ENCODE measurements at places on chromosomes 6 and 20.

DNA sequence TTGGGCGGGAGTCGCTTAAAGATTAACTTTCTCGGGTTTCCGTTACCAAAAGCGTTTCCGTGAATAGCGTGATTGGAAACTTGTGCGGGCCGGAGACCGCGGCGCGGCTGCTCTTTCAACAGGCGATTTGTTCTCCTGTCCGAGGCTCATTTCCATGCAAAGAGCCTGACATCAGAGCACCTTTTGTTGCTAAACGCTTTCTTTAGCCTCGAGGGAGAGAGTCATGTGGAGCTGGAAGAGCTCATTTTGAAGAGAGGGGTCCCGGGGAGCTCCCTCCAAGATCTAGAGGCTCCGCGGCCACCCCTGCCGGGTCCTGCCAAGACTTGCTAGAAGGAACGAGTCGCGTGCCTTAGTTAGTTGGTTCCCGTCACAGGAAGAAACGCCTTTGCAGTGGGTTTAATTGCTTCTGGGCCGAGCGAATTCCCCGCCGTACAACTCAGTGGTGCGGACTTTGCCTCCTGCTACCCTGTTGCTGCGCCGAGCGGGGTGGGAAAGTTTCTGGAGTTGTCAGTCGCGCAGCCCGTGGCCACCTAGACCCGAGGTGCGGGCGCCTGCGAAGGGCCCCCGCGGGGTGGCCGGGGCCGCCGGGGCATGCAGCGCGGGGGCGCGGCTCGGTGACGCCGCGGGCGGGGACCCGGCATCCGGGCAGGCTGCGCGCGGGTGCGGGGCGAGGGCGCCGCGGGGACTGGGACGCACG is at the start of gene SASH1:
Gene SASH1 (plus strand): TSS at position 489 of the 697 bp plus-strand sequence. CDS start 230 bp downstream, outside the sequence.
- peak; percentile 97 for DNase-seq

- DNase-seq: peak; percentile 60
Observed at GRCh38 chr6:30885999-30886896, 1.9 kb downstream of the DDR1 start.

DNA sequence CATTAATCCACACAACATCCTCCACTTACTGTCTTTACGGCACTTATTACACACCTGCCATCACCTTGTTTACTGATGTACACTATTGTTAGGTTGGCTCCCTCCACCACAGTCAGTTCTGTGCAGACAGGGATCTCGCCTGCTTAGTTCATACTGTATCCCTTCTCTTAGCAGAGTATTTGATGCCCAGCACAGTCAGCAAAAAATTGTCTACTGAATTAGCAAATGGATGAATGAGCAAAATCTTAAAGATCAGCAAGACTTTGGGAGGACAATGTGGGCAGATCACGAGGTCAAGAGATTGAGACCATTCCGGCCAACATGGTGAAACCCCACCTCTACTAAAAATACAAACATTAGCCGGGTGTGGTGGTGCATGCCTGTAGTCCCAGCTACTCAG is 109.8 kb upstream of the ATXN1 start:
- DNase-seq: no peak

DNA sequence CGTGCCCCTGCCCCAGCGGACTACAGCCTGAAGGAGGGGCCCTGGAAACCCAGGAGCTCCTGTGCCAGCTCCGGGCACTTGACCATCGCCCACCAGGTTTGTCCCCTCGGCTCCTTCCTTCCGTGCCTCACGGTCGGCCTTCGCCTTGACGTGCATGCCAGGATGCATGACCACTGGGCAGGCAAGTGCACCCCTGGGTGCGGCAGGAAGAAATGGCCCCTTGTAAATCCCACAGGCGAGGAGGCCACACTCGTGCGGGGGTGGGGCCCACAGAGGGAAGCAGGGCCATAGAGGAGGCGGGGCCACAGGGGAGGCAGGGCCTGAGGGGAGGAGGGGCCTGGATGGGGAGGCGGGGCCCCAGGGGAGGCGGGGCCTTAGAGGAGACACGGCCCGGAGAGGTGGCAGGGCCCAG is 81.7 kb downstream of the YTHDF1 start:
- no peak for DNase-seq

- DNase-seq: no peak
Observed at GRCh38 chr6:147149092-147149491, 55.1 kb upstream of the STXBP5 start.

DNA sequence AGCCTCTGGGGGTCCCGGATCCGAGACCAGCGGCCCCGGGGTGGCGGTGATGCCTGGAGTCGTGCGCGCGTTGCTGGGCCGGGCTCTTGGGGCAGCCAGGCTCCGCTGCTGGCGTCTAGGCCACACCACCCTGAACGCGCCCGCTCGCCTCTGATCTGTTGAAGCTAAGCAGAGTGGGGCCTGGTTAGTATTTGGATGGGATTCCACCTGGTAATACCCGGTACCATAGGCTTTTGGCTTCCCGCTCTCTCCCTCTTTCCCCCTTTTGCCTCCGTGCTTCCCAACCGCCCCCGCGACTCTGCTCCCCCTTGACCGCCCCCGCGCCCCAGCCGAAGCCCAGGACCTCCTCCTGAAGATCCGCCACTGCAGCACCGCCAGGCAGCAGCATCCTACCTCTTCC is 1383.5 kb upstream of the DEFB115 start:
- no peak for DNase-seq

DNA sequence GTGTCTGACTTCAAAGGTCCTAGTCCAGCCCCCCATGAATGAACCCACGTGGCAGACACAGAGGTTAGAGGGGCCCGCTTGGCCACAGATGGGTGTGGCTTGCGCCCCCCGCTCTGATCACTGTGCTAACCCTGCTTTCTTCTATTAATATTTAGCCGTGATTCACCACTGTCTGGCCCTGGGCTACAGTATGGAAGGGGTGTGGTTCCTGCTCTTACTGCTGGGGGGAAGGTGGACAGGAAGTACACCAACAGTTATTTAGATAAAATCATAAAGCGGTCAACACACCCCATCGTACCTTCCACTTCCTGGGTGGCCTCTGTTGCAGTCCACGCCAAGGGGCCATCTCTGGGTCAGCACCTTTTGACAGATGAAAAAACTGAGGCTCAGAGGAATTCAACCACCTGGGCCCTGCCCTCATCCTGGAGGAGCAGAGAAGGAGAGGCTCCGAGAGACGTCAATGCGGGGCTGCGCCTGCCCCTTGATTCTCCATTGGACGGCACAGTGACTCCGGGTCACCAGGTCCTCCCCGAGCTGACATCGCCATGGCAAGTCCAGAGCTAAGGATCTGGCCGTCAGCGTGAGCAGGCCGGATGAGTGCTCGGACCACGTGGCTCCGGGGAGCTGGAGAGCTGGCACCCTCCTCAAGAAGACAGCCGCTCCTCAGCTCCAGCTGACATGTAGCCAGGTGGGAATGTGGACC is 206.3 kb downstream of the PREX1 start:
- DNase-seq: no peak

DNA sequence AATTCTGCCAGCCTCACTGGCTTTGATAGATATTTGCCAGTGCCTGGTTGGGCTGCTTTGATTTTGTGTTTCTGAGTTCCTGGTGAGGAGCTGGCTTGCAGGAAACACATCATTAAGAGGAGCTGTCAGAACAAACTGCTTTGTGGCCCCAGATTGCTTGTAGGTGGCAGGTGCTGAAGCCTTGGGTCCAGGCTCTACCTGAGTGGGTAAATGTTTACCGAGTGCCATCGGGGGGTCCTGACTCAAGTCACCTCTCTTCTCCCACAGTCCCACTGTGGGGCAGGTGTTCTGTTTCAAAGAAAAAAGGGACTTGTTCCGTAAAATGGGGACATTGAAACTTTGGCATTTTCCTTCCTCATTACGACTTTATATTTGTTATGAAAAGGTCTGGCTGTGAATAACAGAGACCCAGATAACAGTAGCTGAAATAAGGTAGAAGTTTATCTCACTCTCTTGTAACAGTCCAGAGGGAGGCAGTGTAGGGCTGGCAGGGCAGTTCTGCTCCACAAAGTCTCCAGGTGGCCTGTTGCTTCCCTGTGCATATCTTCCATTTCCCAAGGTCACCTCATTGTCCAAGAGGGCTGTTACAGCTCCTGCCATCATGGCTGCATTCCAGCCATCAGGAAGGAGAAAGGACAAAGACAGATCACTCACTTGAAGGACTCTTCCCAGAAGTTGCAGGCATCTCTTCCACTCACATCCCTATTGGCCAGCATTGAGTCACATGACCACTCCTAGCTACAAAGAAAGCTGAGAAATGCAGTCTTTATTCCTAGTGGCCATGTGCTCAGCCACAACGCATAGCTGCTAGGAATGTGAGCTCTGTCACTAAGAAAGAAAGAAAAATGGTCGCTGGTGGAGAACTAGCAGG is 149.9 kb upstream of the KCNG1 start:
- no peak for DNase-seq

- peak; percentile 74 for DNase-seq
Observed at GRCh38 chr6:15399641-15400470, 154.0 kb downstream of the JARID2 start.

DNA sequence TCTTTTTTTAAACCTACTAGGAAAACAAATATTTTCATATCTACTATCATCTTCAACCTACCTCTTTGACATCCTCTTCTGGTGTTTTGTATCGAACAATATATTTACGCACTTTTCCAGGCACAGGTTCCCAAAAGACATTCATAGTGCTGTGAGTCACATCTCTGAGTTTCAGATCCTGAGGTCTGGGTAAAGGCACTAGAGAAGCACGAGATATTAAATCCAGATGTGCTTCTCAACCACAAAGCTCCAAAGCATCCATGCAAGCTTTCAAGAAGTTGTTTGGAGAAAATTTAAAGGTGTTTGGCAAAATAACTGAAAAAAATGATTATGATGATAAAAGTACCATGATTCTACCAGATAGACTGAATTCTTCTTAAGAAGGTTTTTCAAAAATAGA is 62.7 kb downstream of the COL12A1 start:
- DNase-seq: no peak

GRCh38 chr6:124927806-124928205 is 34.4 kb upstream of the RNF217 start:
- no peak for DNase-seq

Data from right kidney (tissue), 9 donors.